Anterior cingulate cortex (tissue), 58 donors: ENCODE measurements at places on chromosomes 3 and 15.

- no peak for DNase-seq
Measured at GRCh38 chr3:168116279-168116678, 20.6 kb upstream of the GOLIM4 start.

DNA sequence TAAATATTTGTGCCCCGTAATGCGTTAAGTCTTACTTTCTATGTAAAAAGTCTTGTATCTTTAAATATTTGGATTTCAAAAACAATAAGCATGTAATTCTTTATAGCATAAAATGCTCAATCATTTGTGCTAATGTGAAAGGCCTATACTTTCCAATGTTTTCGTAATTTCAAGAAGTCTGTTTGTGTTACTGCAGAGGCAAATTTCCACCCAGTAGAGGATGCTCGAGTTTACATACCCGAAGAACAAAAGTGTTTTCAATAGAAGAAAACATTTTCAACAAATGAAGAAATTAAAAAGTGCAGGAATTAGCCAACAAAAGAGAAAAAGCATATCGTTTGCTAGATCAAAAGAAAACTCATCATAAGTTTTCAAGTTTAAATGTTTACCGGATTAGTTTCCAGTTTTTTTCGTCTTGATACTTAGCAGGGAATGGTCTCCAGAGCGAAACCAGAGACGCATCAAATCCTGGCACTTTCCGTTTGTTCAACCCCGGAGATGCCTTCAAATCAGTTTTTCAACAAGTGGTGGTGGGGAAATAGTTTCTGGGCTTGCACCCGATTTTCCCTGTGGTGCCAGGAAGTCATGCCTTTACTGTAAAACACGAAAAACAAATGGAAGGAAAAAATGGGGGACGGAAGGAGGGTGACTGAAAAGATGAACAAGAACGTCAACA, 1.0 kb downstream of the CGGBP1 start:
- DNase-seq = no peak

DNA sequence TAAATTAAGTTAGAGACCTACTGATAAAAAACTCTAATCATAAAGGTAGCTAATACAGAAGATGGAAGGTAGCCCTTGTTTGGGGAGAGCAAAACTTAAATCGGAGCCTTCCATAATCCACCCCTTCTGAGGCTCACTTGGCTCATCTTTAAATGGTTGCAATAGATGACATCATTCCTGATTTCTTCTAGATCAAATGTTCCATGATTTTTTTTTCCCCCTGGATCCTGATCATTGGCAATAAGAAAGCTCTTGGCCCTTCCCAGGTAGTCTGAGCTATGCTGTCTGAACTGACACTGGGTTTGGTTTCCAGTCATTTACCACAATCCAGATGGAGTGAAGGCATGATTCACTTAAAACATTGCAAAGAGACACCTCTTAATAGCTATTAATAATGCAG, 92.5 kb downstream of the PIK3R4 start:
- DNase-seq = no peak

GRCh38 chr15:36622197-36622795, 42.9 kb downstream of the CDIN1 start:
- no peak for DNase-seq

DNA sequence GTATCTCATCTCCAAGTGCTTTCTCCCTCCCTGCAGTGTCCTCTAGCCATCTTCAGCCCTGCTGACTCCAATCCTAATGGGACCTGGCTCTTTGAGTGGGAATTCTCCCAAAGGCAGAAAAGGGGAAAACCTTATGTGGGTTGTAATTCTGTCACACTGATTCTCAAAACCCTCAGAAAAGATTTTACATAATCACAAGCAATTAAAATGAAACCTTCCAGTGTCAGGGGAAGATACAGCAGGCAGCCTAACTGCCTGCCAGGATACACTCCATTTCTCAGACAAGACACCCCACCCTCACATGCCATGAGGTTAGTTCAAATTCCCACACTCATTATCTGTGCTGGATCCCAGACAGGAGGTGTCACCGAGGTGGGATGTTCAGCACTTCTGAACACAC, 121.4 kb downstream of the RFTN1 start:
- no peak for DNase-seq

DNA sequence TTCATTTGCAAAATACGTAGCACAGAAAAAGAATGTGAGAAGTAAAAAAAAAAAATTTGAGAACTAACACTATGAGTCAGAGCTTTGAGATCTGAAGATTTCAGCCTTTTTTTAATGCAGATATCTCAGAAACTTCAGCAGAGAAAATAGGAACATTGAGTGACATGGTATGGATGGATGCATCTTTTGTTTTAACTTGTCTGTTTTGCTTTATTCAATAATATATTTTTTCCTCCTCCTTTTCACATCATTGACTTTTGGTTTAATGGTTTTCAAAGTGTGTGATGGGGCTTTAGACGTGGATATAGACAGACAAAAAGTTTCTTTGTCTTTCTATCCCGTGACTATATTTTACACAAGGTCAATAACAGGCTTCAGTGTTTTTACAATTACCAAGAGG, 426.7 kb upstream of the FRG2C start:
- no peak for DNase-seq

- no peak for DNase-seq
Measured at GRCh38 chr15:33157371-33158037, 37.0 kb downstream of the FMN1 start.

- DNase-seq = no peak
Measured at GRCh38 chr15:86556396-86557017, 476.8 kb downstream of the AGBL1 start.

DNA sequence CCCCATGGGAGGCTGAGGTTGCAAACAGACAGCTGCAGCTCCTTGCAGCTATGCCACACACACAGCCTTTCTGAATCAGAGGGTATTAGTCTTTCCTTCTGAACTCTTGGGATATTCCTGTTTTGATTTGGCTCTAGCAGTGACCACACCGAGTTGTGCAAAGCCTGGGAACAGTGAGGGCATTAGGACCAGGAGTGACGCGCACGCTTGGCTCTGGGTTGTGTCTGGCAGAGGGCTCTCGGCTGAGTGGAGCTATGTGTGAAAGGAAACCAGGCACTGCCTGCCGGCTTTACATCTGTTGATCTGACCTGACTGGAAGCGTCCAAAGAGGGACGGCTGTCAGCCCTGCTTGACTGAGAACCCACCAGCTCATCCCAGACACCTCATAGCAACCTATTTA, at the start of gene GALNT15:
TSS of gene GALNT15 (plus strand) at position 292 of the 400 bp plus-strand sequence. CDS start 472 bp downstream, outside the sequence.
- DNase-seq = peak; percentile 34

DNA sequence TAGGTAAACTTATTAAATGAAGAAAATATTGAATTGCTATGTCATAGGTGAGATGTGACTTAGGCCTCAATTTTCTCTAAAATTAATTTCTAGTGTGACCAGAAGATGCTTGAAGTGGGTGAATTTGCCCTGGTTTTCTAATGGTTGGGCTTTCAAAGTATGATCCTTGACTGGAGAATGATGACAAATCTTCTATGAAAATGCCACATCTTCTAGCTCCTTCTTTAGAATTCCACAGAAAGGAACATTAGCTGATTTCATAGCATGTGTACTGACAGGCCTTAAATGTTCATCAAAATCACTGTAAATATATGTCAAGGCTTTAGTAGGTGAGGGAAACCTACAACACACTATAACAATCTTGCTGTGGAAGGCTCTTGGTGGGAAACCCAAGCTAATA, 8.9 kb downstream of the ABI3BP start:
- DNase-seq = no peak

GRCh38 chr15:65382921-65383320, 5.1 kb upstream of the IGDCC3 start:
- DNase-seq = no peak

GRCh38 chr3:137205394-137206045, 247.7 kb downstream of the IL20RB start:
- DNase-seq = no peak

DNA sequence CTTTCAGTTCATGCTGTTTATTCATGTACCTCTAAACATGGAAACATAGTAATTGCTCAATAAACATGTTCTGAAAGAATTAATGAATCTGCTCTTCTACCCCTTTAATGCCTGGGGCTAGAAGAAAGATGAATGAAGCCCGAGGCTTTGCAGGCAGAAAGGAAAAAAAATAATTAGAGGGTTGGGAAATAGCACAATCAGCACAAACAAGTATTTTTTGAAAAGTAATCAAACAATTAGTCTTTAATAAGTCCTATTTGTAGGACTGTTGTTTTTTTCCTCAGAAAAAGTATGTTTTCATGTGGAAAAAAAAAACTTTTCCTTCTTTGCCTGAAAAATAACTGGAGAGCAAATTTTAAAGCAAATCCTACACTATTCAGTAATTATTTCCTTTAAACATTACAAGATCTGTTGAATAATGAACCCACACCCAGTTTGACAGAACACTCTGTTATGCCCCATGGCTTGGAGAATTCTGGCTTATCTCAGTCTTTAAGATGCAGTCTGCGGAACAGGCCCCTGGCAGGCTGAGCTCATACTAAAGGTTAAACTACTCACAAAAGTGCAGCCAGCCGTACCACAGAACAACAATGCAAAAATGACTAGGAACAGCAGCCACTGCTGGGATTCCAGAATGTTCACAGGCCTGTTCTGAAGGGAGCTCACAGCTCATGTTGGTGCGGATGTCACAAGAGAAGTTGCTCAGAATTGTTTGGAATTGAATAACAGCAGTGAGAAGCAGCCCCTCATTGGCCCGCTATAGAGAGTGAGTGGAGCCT, 79.2 kb downstream of the ABI3BP start:
- no peak for DNase-seq
